ENCODE measurements at places on chromosomes 7 and 10.

GRCh38 chr10:128125416-128125943, 743 bp downstream of the MKI67 start:
- no peak for DNase-seq

- no peak for DNase-seq
Measured at GRCh38 chr7:148487912-148488311, 102.7 kb upstream of the C7orf33 start.

DNA sequence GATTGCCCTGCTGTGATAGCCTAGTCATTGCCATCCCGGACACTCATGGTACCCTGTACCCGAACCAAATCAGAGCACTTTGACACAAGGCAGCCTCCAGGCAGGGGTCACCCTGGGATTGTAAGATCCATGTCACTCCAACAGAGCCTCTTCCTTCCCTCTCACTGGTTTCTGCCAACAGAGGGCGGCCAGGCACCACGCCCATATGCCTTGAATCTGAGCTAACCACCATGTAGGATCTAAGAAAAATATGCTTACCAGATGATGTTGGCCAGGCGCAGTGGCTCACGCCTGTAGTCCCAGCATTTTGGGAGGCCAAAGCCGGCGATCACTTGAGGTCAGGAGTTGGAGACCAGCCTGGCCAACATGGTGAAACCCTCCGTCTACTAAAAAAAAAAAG, 389.2 kb upstream of the KLF6 start:
- DNase-seq: no peak

DNA sequence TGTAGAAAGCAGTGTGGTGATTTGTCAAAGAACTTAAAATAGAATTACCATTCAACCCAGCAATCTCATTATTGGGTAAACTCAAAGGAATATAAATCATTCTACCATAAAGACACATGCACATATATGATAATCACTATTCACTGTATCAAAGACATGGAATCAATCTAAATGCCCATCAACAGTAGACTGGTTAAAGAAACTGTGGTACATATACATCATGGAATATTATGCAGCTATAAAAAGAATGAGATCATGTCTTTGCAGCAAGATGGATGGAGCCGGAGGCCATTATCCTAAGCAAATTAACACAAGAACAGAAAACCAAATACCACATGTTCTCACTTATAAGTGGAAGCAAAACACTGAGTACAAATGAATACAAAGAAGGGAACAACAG, 281.5 kb upstream of the MAGI2 start:
- no peak for DNase-seq

GRCh38 chr7:42253316-42253715, 16.3 kb upstream of the GLI3 start:
- DNase-seq: no peak

- DNase-seq: no peak
Measured at GRCh38 chr10:131134001-131134576, 177.4 kb downstream of the TCERG1L start.

- no peak for DNase-seq
Measured at GRCh38 chr7:107591421-107591820, 11.4 kb downstream of the BCAP29 start.

GRCh38 chr7:108535744-108536143, 9.8 kb upstream of the PNPLA8 start:
- DNase-seq: no peak

- DNase-seq: no peak
Measured at GRCh38 chr10:116038259-116038658, 234.7 kb downstream of the GFRA1 start.

DNA sequence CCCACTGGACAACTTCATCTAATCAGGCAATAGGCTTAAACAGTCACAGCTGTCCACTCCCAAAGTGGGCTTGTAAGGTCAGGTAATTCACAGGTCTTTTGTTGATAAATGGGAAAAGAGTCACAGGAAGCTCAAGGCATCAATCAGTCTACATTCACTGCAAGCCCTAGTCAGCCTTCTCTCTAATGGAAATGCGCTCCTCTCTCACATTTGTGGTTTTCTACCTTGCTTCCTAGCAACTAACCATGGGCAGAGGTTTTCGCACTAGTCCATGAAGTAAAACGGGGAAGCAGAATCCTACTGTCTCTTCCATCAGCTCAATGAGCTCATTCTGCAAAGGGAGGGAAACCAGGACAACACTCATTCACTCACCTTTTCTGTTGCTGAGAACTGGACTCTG, 53.5 kb upstream of the APBB1IP start:
- no peak for DNase-seq

- DNase-seq: no peak
Measured at GRCh38 chr10:75166623-75166972, 44.0 kb upstream of the VDAC2 start.

- DNase-seq: no peak
Measured at GRCh38 chr7:106865130-106866041, at the start of gene PIK3CG. Gene PIK3CG (plus strand): TSS chr7:106865282. CDS start chr7:106867562, 2,280 bp downstream.

DNA sequence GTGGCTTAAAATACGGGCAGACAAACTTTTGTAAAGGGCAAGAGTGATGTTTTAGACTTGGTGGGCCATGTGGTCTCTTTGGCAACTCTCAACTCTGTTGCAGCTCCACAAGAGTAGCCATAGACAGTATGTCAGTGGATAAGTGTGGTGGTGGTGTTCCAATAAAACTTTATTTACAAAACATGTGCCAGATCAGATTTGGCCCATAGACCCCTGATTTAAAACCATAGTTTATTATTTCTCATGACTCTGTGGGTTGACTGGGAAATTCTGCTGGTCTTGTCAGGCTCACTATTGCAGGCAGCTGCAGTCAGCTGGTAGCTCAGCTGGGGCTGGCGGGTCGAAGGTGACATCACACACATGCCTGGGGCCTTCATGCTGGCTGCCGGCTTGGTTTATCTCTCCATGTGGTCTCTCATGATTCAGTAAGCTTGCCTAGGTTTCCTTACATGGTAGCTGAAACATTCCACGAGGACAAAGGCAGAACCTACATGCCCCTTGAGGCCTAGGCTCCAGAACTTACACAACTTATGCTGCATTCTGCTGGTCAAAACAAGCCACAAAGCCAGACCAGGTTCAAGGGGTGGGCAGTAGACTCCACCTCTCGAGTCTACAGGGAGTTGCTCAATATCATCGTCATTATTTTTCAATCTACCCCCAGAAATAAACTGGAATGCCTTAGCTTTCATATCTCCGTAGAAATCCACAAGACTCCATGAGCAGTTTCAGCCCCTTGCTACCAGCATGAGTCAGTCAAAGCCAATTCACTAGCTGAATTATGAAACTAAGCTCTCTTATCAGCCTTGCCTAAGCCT, 245.7 kb downstream of the WDR11 start:
- DNase-seq: no peak

DNA sequence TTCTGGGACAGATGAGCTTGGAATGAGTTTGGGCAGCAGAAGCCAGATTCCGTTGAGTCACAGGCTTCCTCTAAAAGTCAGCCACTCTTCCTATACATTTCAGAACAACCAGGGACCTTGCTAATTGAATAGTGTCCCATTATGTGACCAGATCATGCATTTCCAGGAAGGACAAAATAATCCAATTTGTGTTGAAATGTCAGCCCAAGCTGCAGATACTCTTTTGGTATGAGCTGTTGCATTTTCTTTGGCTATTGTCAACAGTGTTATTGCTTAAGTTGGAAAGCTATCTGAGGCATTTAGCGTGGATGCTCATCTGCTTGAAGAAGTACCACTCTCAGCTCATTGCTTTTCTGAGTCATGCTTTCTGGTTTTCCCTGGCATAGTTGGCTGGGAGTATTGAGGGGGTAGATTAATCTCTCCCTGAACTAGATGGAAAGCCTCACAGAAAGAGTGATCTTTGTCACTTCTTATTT, 223.7 kb upstream of the HABP2 start:
- no peak for DNase-seq

- DNase-seq: no peak
Measured at GRCh38 chr10:7471720-7472367, 61.0 kb upstream of the SFMBT2 start.

- no peak for DNase-seq
Measured at GRCh38 chr10:63175534-63175933, 42.4 kb downstream of the NRBF2 start.

All from stimulated activated CD8-positive, alpha-beta memory T cell treated with anti-CD3 and anti-CD28 coated beads, Interleukin-4, amount 100 ng/mL, for 4 hours (primary cell).